NCI-H69 (cell line): ENCODE measurements at places on chromosomes 11 and 22.

- peak; percentile 94 for DNase-seq
Measured at GRCh38 chr11:35363854-35364780, 55.2 kb downstream of the SLC1A2 start.

- no peak for DNase-seq
Measured at GRCh38 chr22:41899992-41900651, 14.8 kb downstream of the SHISA8 start.

DNA sequence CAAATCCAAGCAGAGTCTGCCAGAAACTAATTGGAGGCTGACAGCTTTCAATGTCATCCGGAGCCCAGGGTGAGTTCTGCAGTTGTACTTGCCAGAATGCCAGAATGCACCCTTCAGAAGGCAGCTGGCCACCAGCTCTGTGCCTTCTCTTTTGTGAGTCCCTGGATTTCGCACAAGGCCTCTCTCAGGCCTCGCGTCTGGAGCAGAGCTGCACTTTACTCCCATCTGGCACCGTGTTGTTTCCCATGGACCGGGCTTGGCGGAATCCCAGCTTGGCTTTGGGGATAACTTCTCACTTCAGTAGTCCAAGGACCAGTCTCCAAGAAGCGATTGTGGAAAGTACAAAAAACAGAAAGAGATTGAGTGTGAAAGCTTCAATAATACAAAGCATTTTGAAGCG, 451.3 kb upstream of the KIRREL3 start:
- no peak for DNase-seq

DNA sequence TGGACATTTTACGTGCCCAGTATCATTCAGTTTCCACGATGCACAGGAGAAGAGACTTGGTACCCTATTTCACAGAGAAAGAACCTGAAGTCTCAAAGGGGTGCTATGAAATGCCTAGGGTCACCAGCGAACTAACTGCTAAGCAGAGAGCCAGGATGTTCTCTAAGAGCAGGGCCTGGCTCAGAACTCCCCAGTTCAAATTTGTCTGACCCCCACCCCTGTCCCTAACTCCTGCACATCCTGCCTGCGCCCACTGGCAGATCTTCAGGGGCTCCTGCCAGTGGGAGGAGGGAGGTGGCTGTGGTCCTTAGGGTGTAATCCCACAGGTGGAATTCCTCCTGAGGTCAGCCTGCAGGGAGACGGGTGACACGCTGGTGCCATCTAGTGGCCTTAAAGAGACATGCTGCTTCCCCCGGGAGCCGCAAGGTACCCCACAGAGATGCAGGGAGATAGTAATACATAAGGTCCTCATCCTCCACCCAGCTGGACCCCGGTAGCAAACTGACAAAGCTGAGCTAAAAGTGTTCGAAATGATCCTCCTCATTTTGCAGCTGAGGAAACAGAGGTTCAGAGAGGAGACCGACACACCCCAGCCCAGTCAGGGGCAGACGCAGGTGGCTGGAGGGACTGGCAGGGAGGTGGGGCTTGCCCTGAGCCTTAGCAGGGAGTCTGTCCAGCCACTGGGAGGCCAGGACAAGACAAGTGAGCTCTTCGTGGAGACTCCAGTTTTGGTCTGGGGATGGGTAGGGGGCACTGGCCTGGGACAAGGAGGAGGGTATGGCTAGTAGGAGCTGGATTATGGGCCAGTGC, 34.1 kb downstream of the MB start:
- DNase-seq, result peak; percentile 84

DNA sequence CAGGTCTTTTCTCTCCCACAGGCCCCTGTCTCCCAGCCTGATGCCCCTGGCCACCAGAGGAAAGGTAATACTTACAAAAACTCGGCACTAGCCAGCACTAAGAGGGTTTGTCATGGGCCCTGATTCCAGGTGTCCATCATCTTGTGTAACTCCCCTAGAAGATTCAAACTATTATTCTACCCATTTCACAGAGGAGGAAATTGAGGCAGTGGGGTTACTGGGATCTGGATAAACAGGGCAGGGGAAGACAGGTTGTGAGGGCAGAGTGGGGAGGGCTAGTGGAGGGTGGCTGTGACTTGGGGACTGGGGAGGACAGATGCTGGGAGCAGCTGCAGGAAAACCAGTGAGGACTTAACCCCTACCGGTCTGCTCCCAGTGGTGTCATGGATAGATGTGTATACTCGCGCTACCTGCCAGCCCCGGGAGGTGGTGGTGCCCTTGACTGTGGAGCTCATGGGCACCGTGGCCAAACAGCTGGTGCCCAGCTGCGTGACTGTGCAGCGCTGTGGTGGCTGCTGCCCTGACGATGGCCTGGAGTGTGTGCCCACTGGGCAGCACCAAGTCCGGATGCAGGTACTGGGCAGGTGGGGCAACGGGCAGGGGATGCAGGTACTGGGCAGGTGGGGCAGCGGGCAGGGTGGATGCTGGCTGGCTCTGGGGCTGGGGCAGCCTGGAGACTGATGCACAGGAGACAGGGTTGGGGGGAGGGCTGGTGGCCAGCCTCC, 1.2 kb downstream of the VEGFB start:
- DNase-seq, result peak; percentile 58
